Hippocampal formation (tissue), 2 donors: ENCODE measurements at places on chromosomes 5 and 9.
A peak's percentile ranks its signal among the peaks of the same experiment; 100 is the strongest.

DNA sequence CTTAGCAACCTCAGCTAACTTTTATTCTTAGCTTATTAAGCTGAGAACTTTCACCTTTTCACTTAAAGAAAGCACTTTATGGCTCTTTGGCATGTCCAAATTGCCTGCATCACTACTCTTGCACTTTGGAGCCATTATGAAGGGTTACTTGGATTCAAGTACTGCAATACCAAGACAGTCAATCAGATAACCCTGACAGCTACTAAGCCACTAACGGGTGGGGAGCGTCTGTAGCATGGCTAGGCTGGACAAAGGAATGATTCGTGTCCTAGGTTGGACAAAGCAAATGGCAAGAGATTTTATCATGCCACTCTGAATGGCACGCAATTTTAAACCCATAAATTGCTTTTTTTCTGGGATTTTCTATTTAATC lies 39.6 kb downstream of the TRPM6 start:
- DNase-seq = no peak

DNA sequence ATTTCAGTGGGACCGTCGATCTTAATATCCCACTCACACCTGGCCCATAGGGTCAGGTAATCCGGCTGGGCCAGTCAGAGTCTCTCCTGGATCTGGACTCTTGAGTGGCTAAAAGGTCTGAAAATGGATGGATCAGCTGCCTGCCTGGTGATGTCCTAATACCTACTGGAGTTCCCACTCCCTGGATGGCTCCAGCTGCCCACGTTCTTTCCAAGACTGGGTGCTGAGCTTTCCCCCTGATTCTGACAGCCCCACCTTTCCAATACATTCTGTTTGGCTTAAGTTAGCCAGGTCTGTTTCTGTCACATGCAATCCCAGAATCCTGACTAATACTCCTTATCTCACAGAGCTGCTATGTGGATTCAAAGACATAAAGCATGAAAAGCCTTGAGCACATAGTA lies 10.2 kb downstream of the SH3PXD2B start:
- DNase-seq = no peak

DNA sequence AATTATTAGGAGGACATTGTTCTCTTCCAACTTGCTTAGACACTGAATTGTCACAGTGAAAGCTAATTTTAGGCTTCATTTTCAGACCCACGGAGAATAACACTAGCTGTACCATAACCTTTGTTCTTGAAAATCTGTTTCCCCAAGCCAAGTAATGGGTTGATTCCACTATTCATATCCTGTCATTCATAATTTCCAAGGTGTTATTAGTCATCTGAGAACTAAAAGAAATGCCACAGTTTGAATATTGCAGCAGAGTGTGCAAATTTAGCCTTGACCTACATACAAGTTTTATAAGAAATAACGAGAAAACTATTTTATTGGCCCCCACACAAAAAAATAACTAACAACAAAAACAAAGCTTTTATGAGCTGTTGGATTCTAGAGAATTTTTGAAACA lies 148.5 kb upstream of the TYRP1 start:
- DNase-seq = no peak

DNA sequence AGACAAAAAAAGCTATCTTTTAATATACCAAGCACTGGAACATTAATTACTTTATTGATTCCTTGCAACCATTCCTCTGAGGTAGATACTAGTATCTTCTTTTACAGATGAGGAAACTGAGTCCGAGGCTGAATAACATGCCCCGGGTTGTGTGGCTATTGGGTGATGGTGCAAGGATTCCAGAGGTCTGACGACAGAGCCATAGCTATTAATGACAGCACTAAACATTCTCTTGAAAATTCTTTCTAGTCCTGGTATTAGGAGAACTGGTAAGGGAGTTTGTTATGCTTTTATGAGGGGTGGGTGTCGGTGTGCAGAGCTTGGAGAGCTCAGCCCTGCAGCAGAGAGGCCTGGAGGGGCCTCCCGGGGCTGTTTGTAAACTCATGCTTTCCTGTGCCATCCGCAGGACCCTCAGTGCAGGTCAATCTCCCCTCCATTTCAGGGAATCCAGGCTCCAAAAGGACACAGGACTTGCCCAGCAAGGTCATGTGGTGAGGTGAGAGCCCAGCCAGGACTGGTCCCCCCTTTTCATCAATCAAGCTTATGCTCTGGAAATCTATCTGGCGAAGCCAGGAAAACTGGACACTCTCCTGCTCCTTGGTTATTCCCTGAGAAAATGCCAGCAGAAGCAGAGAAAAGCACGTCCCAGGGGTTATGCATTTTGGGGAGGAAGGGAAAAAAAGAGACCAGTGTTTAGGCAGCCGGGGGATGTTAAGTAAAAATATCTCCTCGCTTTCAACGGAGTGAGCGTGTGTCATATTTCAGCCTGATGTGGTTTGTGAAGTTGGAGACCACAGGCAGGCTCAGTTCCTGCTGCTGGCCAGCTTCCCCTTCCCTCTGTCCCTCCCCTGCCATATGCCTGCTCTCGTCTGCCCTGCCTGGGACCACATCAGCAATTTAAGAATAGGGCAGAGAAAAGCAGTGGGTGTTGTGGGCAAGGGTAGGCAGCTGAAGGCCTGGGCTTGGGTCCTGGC lies 3.7 kb downstream of the GSN start:
- DNase-seq = peak; percentile 54

GRCh38 chr5:760363-761058 lies 24.0 kb downstream of the ZDHHC11B start:
- no peak for DNase-seq

GRCh38 chr9:97697837-97698236 lies 697 bp upstream of the XPA start:
- DNase-seq = no peak

GRCh38 chr9:135252980-135253304 lies 165.5 kb downstream of the OLFM1 start:
- no peak for DNase-seq

DNA sequence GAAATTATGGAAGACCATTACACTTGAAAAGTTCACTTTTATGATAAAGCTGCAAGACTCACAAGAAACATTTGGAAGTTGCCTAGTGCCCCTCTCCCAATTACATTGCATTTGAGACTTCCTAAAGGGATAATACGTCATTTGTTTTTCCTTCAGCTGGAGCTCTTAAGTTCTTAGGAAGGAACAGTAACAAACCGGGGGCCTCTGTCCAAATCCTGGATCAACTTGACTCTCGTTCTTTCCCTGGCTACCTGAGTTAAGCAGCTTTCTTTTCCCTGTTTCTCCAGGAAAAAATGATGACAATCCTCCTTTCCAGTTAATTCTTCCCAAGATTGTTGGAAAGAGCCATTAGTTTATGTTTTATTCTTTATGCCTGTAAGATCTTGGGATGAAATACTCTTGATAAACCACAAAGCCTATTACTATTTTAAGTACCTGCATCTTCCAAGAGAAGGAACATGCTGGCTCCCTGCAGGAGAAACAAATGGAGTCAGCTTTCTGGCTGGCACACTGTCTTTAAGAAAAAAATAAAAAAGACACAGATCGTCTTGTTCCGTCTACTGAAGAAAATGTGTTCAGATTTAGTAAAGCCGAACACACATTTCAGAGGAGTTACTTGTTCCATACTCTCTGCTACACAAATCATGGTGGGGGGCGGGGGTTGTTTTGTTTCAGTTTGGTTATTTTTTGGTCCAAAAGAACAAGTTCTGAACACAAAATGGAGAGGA lies 297.9 kb downstream of the EFNA5 start:
- peak; percentile 49 for DNase-seq

GRCh38 chr9:16003785-16004184 lies 450.9 kb downstream of the CCDC171 start:
- no peak for DNase-seq

DNA sequence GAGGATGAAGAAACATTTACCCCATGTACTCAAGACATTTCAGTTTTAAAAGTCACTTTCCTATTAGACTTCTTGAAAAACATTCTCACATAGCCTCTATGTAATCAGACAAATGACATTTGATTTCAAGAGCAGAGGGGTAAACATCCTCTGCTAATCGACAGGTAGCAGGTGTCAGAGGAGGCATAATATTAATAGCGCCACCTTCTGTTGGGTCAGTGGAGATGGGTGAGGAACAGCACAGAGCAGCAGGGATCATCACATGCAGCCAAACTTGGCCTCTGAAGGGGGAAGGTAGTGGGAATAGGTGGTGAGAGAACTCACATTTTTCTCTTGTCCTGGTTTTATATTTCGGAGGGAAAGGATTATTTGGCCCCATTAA lies 3.3 kb upstream of the LSM11 start:
- DNase-seq = no peak

- no peak for DNase-seq
Measured at GRCh38 chr9:87795178-87795577, 69.3 kb downstream of the CTSL start.
